ENCODE measurements at places on chromosomes 6 and 20.

GRCh38 chr6:130366107-130367005 is 539 bp downstream of the TMEM200A start:
- no peak for DNase-seq

GRCh38 chr20:50054626-50055511 is 58.1 kb downstream of the UBE2V1 start:
- no peak for DNase-seq

DNA sequence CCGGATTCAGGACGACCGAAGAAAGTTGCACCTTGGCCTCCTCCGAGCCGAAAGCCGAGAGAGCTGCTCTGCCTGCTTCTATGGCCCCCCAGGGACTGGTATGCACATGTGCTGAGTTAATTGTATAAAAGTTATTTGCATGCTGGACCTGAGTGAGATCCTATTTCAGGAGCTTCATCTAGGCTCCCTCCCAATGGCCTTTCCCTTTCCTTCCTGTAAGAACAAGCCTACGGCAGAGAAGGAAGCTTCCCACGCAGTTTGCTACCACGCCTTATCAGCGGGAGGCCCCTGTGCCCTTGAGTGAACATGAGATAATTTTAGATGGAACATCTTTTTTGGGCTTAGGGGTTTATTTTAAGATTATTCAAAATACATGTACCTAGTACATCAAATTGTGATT is 65.9 kb downstream of the RIN2 start:
- DNase-seq: no peak

DNA sequence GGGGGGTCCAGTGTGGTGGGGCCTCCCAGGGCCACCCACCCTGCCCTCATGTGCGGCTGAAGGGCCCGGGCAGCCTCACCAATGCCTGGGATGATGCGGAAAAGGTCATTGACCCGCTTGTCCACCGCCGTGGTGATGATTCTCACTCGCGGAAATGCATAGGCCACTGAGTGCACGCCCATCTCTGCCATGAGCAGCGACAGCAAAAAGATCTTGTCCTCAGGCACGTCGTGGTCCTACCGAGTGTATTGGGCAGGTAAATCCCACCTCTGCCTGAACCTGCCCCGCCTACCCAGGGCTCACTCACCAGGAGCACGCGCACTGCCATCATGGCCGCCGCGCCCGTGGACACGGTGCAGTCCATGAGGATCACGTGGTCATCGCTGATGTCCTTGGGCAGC is 16.1 kb downstream of the UCKL1 start:
- no peak for DNase-seq

- no peak for DNase-seq
These were observed 119.1 kb downstream of the GMDS start for GRCh38 chr6:2126351-2126750.

DNA sequence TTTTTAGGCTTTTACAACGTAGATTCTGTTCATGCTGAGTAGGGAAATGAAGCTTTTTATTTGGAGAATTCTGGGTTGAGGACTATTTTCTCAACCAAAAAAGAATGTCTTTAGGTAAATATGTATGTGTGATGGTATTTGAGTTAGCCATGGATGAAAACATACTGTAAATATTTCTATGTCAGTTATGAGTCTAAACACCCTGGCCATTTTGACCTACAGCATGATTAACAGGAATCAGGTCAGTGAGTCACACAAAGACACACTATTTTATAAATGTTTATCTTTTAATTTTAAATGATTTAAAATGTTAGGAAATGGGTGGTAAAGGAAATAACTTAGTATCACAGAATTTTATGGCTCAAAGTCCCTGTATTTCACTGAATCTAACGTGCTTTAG is 851.7 kb upstream of the MAP3K7 start:
- no peak for DNase-seq

GRCh38 chr6:9039258-9039657 is 603.9 kb upstream of the SLC35B3 start:
- DNase-seq: peak; percentile 8

DNA sequence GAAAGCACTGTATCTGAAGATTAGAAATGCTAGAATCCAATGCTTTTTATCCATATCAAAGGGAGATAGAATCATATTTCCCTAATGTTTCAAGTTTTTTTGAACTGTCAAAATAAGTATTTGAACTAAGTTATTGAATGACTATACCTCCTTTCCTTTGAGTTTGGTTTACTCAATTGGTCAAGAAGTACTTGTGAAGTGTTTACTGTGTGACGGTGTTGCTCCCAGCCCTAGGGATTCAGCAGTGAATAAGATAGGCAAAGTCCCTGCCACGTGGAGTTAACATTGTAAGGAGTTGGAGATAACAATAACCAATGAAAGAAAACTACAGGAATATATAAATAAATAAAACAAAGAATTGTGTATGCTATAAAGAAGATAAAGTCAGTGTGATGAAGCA is 535.9 kb downstream of the FRK start:
- no peak for DNase-seq

DNA sequence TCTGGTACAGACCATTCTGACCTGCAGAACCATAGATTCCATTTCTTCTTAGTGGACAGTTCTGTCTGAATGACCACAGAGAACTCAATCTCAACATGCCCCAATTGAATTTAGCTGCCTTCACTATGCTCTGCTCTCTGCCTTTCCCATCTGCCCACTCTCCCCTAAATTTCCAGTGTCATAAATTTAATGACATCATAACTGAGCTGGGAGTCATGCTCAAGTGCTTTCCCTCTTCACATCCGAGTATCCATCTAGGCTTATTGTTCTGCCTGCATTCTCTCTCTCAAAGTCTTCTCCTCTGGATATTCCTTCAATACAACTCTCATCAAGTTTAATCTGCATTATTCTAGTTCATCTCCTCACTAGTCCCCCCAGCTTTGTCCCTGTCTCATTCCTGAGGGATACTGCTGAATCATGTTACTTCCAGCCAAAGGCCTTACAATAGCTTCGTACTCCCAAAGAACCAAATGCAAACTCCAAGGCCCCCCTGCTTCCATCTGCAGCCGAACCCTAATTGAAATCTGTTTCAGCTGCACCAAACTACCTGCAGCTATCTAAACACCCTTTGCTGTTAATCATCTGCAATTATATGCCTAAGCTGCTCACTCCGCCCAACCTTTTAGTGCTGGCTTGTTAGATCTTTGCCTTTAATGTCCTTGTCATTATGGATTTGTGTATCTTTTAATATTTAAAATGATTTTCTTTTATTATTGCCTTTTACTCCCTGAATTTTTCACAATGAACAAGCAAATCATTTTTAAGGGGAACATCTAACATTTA is 46.1 kb downstream of the SLC35B3 start:
- no peak for DNase-seq

- DNase-seq: peak; percentile 55
These were observed 4.2 kb upstream of the ZBTB46 start for GRCh38 chr20:63835021-63835858.
